ENCODE measurements at places on chromosomes 4 and X.

DNA sequence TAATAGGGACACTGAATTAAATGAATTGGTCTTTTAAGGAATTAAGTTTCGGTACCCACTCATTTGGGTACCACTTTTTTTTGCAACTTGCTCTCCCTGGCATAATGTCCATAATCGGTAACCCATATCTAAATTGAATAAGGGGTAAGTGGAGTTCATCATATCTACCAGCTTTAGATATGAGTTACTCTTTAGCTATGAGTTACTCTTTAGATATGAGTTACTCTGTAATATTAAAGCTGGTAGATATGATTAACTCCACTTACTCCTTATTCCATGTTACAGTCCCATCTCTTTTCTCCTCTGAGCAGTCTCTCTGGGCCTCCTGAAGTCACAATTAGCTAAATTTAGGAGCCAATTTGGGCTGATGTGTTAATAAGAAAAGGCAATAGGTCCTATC, 85.7 kb downstream of the TEX13C start:
- peak; percentile 25 for DNase-seq

GRCh38 chr4:15781427-15782095, 3.4 kb downstream of the CD38 start:
- DNase-seq, result no peak

- peak; percentile 6 for DNase-seq
These were observed 602.8 kb upstream of the DIPK2B start for GRCh38 chrX:45803383-45803921.

DNA sequence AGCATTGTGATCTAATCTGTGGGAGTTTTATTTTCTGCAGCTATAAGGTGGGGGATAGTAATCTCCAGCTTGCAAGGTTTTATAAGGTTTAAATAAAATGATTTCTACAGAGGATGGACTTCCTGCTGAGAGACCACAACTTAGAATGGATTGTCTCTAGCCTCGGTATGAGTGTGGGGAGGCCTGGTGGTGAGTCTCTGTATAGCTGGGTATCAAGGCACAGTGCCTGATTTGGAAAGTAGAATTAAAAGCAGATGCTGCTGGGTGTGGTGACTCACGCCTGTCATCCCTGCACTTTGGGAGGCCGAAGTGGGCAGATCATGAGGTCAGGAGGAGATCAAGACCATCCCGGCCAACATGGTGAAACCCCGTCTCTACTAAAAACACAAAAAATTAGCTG, 162.0 kb upstream of the GATB start:
- no peak for DNase-seq

- DNase-seq, result peak; percentile 60
These were observed 110.6 kb upstream of the PNPLA4 start for GRCh38 chrX:8037593-8038348.

GRCh38 chr4:18105030-18106011, 83.8 kb upstream of the LCORL start:
- DNase-seq, result no peak

- DNase-seq, result no peak
These were observed 273.9 kb downstream of the TLL1 start for GRCh38 chr4:166146806-166147540.

DNA sequence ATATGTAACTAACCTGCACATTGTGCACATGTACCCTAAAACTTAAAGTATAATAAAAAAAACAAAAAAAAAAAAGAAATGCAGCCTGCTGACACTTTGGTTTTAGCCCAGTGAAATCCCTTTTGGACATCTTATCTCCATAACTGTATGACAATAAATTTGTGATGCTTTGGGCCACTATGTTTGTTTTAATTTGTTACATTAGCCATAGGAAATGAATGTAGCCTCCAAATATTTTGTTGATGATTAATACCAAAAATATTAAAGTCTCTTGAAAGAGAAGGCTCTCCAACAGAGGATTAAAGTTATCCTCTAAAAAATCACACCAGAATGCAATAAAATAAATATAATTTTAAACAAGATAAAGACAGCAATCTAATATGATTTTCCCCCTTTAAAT, 852.7 kb upstream of the SLIT2 start:
- DNase-seq, result no peak

DNA sequence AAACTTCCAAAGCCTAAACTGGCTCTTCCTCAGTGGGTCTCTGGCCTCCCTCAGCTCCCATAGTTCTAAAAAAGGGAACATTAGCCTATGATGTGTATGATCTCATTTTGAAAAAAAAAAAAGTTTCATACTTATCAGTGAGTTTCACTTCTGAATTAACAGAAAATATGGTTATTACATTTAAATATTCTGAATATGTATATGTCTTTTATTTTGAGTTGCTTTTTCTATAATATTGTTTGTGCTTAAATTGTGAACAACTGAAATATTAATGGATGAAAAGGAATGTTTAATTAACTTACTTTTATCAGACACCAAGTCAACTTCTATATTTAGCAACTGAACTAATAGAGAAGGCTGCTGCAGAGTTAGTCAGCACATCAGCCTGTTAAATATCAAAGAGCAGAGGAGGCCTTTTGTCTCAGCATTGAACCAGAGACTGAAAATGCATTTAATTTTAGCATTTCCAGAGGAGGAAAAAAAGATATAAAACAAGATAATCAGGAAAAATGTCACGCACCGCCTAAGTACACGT, 20.4 kb upstream of the FHL1 start:
- peak; percentile 19 for DNase-seq

DNA sequence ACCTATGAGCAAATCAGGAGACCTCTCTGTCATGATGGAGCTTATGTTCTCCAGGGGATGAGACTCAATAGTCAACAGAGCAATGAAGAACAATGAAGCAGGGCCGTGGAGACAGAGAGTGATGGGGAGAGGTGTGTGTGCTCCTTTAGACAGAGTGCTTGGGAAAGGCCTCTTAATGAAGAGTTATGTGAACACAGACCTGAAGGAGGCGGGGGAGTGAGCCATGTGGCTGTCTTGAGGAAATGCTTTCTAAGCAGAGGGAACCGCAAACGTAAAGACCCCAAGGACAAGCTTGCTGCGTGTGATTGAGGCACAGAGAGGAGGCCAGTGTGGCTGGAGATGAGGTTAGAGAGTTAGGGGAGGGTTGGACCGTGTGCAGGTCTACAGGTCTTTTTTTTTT, 53.1 kb downstream of the CHRNA9 start:
- DNase-seq, result peak; percentile 50

DNA sequence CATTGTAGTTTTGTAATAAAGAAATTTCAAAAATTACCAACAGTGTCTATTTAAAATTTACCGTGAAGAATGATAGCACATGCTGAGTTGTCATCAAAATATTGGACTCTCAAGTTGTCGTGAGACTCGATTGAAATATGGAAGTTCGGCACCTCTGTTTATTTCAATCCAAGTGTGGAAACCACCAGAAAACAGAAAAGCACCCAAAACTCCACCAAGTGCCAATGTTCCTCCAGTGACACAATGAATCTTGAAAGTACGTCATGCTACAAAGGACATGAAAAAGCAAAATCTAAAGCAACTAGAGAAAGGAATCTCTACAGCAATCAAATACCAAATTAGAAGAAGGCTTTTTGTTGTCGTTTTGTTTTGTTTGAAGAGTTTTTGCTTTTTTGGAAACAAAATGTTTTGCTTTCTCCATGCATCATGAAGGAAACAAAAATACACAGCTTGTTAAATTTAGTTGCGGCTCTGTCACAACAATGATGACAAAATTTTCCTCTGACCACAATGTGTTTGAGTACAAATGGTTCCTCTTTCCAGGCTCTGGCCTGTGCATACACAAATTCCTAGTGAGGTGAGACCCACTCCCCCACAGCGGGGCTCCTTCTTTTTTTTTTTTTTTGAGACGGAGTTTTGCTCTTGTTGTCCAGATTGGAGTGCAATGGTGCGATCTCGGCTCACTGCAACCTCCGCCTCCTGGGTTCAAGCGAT, 9.6 kb upstream of the IL13RA1 start:
- no peak for DNase-seq

- DNase-seq, result no peak
These were observed 405.8 kb upstream of the HTR2C start for GRCh38 chrX:114178126-114178525.

DNA sequence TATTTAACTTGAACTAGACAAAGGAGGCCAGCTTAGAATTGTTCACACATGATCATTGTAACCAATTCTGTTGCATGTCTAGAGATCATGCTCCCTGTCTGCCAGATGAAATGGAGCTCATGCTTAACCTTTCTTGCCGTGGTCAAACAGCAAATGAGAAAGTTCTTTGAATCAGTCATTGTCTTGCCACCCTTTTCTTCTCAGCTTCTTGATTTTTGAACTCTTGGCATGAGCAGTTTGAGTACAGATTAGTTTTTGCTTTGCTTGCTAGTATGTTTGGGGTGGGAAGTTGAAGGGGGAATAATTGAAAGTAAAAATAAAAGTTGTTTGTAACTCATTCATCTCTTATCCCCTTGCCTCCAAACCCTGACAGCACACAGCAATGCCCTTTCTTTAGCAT, 4.7 kb downstream of the MTM1 start:
- DNase-seq, result peak; percentile 19

DNA sequence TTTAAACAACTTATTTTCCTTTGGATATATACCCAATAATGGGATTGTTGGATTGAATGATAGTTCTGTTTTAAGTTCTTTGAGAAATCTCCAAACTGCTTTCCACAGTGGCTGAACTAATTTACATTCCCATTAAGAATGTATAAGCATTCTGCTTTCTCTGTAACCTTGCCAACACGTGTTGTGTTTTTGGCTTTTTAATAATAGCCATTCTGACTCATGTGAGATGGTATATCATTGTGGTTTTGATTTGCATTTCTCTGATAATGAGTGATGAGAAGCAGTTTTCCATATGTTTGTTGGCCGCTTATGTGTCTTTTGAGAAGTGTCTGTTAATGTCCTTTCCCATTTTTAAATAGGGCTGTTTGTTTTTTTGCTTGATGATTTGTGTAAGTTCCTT, 155.6 kb upstream of the PITX2 start:
- DNase-seq, result no peak
